AG10803 (cell line): ENCODE measurements at places on chromosomes 2 and 18.

GRCh38 chr18:36756242-36756641 is 72.6 kb downstream of the TPGS2 start:
- peak; percentile 93 for DNase-seq

DNA sequence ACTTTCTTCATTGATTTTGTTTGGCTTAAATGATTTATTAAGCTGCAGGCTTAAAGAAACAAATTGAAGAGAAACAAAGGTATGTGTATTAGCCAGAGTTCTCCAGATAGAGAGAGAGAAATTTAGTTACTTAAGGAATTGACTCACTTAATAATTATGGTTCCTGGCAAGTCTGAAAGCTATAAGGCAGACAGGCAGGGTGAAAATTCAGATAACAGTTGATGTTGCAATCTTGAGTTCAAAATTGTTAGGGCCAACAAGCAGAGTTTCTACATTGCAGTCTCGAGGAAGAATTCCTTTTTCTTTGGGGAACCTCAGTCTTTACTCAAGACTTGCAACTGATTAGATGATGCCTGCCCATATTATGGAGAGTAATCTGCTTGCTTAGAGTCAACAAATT is 593.5 kb downstream of the ADCYAP1 start:
- no peak for DNase-seq

- no peak for DNase-seq
Measured at GRCh38 chr18:72171596-72171995, 372.5 kb downstream of the CBLN2 start.

DNA sequence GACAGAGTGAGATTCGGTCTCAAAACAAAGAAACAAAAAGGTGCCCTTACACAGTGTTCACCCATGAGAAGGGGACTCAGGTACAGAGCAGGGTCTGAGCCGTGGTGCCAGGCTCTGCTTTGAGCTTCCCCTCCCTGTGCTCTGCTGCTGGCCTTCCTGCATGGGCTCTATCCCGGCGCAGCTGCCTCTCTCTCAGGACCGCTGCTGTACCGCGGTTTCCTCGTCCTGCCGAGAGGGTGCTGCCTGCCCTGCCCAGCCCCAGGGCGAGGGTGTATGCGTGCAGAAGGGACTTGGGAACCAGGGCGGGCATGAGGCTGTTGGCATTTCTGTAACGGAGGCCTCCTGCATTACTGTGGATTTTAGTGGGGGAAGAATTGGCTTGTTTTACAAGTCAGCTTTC is 30.1 kb downstream of the SH3RF3 start:
- DNase-seq = no peak

DNA sequence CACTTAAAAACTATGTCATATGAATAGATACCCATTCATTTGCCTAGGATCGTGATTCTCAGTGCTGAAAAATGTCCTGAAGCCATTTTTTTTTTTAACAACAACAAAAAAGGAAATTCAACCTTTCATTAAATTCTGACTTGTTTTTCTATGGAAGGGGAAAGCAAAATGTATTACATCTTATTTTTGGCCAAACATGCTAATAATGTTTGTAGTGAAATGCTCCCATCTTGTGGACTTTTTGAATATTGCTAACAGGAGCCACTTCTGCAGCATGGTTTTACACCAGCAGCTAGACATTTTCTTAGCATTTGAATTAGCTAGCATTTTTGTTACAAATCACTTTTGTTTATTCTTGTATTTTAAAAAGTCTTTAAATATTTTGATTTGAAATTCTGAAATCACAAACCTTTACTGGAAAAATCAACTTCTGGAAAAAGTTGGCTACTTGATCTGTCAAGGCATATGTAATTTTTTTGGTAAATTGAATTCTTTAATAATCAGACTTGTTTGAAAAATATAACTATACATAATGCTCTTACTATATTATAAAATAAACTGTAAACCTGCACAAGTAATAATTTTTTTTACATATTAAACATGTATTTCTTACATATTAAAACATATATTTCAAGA is 75.8 kb downstream of the KIDINS220 start:
- DNase-seq = peak; percentile 42

- DNase-seq = no peak
Measured at GRCh38 chr18:10751653-10752052, 225.8 kb downstream of the NAPG start.

DNA sequence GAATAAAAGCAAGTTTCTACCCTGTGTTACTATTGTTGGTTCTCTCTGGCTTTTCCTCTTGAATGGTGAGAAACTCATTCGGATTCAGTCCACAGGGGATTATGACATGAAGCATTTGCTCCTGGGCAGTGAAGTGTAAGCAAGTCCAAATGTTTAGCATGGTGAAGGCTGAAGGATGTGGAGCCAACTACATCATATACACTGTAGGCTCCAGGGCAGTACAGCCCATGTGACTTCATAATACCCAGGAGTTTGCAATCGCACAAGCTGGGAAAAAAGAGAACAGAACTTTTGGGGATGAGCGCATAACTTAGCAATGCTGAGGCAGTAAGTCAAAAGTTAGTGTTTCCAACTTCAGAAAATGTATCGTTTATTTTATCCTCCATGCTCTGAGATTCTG is 695.7 kb upstream of the POU3F3 start:
- DNase-seq = no peak

DNA sequence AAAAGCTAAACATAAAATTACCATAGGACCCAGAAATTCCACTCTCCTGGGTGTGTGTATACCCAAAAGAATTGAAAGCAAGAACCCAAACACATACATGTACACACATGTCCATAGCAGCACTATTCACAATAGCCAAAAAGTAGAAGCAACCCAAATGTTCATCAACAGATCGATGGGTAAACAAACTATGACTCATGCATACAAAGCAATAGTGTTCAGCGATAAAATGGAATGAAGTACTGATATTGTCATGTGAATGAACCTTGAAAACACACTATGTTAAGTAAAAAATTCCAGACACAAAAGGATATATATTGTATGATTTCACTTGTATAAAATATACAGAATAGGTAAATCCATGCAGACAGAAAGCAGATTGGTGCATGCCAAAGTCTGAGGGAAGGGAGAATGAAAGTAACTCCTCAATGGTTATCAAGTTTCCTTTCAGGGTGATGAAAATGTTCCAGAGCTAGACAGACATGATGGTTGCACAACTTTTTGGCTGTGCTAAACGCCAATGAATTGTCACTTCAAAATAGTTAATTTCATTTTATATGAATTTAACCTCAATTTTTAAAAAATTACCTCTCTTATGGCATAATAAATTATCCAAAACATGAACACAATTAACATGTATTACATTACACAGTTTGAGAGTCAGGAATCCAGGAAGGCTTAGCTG is 35.5 kb downstream of the GKN2 start:
- DNase-seq = no peak

- DNase-seq = no peak
Measured at GRCh38 chr2:180516232-180516631, 464.2 kb upstream of the UBE2E3 start.

DNA sequence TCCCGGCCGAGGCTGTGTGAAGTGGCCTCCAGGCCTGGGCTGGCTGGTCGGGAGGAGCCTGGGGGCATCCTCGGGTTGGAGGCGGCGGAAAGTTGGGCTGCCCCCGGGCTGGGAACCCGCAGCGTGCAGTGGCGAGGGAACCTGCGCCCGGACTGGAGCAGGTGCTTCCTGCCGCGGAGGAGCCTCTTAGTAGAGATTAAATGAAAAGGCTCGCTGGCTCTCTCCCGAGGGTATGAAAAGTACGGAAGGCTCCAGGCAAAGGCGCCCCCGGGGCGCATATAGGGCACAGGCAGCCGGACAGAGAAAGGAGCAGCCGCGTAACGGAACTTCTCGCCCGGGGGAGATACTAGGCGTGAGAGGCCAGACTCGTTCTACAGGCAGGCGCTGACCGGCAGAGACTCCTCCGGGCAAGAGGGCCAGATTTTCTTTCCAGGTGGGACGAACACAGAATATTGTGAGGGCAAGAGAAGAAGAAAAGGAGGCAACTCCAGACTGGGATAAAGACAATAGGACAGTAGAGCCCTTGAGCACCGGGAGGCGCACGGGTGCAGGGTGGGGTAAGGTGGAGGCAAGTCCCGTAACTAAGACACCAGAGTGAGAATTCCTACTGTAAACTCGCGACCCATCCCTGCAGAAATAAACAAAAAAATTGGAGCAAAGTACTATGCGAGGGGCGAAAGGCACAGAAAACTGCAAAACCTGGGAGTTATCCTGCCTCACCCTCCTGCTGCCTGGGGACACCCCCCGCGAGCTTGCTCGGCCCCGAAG is 816 bp downstream of the CDH2 start:
- no peak for DNase-seq

DNA sequence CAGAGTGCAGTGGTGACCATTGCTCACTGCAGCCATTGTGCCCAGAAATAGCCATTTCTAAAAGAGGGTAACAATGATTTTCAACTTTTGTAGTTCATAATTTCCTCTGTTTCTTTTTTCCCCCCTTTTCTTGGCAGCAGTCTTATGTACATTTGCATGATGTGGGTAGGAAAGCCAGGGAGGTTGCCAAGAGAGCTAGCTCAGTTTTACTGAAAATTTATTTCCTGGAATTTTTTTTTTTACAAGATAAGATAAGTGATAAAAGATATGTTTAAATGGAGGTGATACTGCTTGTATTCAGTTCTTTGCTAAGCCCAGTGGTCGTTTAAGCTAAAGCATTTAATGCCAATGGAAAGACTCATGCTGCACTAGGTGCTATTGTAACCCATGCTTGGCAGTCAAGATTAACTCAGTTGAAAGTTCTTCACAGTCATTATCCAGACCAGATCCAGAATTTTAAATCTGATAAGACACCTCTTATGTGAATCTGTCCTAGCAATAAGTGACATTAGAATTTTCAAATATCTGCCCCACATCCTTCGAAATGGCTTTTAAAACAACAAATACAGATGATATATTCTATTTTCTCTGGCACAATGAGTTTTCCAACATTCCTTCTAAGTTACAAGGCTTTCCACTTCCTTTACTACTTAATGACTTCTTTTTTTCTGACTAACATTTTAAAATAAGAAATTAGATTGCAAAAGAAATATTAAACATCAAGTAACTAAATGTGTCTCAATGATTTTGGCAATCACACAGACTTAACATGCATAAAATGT is 4.4 kb upstream of the ATP8B1 start:
- peak; percentile 88 for DNase-seq

GRCh38 chr2:191189112-191189635 is 38.4 kb upstream of the STAT4 start:
- no peak for DNase-seq

GRCh38 chr18:8801263-8801901 is 96.0 kb downstream of the MTCL1 start:
- peak; percentile 92 for DNase-seq

DNA sequence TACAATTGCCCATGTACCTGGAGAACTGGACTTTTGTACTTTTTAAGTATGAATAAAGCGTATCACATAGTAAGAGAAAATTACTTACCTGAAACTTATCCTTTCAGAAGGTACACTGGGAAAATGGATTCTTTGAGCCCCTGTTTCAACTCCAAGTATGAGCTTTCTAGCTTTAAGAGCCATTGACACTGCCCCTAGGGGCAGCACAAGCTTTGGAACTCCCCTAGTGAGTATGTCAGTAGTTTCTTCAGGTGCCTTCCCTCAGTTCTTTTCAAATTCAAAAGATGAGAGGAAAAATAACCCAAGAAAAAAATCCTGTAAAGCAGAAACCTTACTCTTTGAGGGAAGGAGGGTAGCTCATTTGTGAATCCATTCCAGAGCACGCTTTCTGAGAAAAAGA is 124.1 kb downstream of the MEMO1 start:
- no peak for DNase-seq

GRCh38 chr18:39260565-39260964 is 1695.0 kb upstream of the CELF4 start:
- no peak for DNase-seq

DNA sequence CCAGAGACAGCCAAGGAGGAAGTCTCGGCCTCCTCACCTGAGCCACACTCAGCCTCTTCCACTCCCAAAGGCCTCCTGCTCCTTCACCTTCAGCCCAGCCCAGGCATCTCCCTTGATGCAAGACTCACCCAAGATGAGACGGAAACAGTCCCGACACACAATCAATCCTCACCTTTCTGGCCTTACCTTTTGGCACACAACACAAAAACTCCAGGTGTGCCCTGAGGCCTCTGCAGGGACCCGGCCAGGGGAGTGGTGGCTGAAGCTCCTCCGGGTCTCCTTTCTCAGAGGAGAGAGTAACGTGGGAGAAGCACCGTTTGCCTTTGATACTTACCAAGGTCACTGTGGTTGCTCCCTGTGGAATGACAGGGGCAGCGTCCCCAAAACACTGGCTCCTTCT is 23.8 kb upstream of the EFHD1 start:
- DNase-seq = no peak

- no peak for DNase-seq
Measured at GRCh38 chr18:13444430-13445240, 226.1 kb downstream of the LDLRAD4 start.

DNA sequence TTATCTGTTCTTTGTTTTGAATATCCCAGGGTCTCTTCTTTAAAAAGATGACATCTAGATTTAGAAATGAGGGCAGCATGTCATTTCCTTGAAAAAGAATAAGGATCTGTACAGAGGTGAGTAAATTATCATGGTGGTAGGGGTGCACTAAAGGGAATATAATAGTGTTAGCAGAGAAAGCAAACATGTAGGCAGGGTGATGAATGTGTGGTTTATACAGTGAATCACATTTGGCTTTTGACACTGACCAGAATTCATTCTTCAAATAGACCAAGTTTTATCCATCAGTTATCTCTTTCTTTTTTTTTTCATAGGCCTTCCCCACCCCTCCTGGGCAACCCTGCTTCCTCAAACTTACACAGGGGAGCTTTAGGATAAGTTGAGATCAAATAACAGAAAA is 184.5 kb upstream of the LRP1B start:
- no peak for DNase-seq

DNA sequence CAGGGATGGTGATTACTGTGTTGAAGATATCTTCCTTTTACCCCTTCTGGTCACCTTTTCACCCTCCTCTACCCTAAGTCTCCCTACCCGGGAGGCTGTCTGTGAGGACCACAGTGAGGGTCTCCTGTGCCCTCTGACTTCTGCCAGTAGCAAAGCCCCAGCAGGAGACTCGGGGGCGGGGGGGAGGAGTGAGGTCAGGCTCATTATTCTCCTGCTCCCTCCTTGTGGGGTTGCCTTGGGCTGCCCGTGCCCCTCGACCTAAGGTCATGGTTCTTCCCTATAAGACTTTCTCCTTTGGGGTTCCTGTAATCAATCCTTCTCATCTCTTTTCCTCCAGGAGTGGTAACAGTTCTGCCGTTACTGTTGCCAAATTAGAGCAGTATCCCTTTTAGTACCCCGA is 65.5 kb downstream of the GREB1L start:
- DNase-seq = no peak

- DNase-seq = no peak
Measured at GRCh38 chr18:62037012-62037742, 144.4 kb upstream of the RNF152 start.

DNA sequence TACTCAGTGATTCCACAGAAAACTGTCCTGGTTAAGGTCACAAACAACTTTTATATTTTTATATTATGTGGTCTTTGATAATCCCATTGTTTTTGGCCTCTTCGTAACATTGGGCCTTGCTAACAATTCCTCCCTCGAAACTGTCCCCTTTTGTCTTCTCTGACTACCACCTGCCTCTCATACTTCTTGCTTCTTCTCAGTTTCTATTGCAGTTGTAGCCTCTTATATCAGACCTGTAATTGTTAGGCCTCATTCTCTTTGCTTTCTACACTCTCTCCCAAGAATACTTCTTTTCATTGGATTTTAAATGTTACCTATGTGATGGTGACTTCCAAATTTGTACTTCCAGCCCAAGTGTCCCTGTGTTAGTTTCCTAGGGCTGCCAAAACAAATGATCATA is 44.7 kb downstream of the MC4R start:
- no peak for DNase-seq
